ENCODE measurements at places on chromosomes 6 and 20.

DNA sequence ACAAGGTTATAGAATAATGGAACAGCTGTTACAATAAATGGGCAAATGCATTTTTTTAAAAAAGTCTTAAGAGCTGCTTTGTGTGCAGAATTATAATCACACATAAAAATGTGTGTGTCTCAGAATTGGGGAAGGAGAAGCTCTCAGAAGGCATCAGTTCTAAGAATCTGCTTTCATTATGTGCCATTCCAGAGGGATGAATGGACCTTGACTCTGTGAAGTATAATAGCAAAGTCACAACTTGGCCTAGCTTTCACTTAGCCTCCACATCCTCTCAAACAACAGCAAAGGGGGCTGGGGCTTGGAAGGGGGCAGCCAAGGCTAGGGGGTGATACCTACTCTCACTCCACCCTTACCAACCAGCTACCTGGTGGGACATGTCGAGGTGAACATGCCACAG lies 265.0 kb downstream of the CDC5L start:
- DNase-seq, result no peak

DNA sequence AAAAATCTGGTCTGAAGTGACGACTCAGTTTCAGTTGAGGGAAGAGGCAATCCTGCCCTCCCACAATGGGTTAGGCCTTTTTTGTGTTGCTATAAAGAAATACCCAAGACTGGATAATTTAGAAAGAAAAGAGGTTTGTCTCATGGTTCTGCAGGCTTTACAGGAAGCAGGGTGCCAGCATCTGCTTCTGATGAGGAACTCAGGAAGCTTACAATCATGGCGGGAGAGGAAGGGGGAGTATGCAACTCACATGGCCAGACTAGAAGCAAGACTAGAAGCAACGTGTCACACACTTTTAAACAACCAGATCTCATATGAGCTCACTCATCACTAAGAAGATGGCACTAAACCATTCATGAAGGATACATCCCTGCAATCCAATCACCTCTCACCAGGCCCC lies 529.3 kb downstream of the KIF16B start:
- DNase-seq, result no peak

- DNase-seq, result no peak
Measured at GRCh38 chr6:16253399-16254144, 15.2 kb downstream of the GMPR start.

DNA sequence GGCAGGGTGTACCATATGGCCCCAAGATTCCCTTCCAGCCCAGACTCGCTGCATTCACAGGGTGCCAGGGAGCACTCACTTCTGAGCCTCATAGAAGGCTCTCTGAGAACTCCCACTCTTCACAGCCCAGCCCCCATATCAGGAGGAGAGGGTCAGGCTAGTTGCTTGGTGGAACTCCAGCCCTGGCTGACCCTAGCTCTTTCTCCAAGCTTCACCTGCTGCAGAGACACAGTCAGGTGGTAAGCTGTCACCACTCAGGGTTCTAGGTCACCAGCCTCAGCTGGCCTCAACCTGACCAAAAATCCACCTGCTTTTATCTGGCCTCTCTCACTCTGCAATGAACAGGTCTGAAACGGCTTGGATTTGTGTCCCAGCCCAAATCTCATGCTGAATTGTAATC lies 162.7 kb upstream of the MLN start:
- DNase-seq, result no peak

DNA sequence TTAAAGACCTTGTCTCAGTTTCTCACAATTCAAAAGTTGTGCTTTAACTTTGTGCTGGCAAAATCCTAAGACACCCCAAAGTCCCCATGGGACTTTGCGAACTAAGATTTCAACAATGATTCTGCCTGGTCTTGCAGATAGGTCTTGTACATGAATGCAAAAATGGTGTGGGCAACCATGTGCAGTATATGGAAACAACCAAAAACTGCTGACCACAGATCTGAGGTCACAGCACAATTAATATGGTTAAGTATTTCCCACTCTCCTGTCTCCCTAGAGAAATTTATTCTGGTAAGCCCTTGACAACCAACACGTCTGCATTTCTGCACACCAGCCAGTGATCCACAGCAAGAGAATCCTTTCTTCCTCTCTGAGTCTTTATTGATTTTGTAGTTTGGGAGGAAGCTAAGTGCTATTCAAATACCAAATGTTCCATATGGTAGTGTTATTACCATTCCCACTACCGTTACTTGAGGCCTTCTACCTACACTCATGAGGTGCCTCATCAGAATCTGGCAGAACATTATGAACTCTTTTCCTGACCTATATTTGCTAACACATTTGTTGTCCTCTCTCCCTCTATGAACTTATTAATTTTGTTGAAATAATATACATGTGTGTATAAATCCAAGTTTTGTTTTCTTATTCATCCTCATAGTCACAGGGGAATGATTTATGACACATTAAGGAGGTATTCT lies 178.7 kb downstream of the ATXN1 start:
- no peak for DNase-seq
